ENCODE measurements at places on chromosomes 6 and 20. TPM values are rescaled to one million over a fixed set of nuclear protein-coding genes. Genes with fewer than 3 reads are reported as not detected.

Gene STMND1
- total RNA-seq = not detected

Gene TMEM244
- not detected for total RNA-seq

Gene PIGU
- total RNA-seq = 31.7 TPM

Gene LYRM2
- 21.8 TPM for total RNA-seq

Gene PGBD1
- total RNA-seq = 7.5 TPM

Gene ENPP5
- 10.8 TPM for total RNA-seq

Gene ARG1
- total RNA-seq = 0.53 TPM

Gene BLTP3A
- total RNA-seq = 18.7 TPM

GRCh38 chr6:13678255-13678983 lies 33.2 kb downstream of the RANBP9 start:
- DNase-seq = no peak

DNA sequence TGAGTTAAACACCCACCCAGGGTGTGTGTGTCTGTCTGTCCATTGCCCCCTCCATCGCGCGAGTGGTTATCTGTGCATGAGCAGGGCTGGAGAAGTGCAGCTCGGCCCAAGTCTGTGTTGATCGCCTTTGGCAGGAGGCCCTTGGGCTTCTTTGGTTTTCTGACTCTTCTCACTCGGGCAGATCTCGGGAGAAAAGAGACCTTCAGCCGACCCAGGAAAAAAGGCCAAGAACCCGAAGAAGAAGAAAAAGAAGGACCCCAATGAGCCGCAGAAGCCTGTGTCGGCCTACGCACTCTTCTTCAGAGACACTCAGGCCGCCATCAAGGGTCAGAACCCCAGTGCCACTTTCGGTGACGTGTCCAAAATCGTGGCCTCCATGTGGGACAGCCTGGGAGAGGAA lies 132.9 kb downstream of the JPH2 start:
- DNase-seq = no peak

DNA sequence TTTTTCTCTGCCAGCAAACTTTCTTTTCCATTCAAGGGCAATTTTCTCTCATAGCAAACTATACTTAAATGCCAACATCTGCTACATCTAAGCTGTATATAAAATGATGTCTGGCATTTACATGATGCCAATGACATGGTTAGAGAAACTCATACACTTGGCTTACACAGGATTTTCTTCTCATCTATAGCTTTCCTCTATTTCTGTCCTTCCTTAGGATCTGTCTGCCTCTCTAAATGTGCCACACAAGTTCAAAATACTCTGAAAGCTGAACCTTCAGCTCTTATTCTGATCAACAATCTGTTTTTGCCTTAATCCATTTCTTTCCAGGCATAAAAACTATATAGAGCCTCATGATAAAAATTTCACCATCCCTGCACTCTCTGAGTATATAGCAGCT lies 290.9 kb upstream of the RNF217 start:
- no peak for DNase-seq

- no peak for DNase-seq
Observed at GRCh38 chr6:156848123-156848522, 70.9 kb downstream of the ARID1B start.

GRCh38 chr20:44494266-44494665 lies 18.6 kb downstream of the TTPAL start:
- DNase-seq = no peak

GRCh38 chr6:144392536-144392935 lies 107.4 kb downstream of the UTRN start:
- DNase-seq = no peak

GRCh38 chr6:113147544-113147943 lies 709.6 kb upstream of the MARCKS start:
- no peak for DNase-seq

DNA sequence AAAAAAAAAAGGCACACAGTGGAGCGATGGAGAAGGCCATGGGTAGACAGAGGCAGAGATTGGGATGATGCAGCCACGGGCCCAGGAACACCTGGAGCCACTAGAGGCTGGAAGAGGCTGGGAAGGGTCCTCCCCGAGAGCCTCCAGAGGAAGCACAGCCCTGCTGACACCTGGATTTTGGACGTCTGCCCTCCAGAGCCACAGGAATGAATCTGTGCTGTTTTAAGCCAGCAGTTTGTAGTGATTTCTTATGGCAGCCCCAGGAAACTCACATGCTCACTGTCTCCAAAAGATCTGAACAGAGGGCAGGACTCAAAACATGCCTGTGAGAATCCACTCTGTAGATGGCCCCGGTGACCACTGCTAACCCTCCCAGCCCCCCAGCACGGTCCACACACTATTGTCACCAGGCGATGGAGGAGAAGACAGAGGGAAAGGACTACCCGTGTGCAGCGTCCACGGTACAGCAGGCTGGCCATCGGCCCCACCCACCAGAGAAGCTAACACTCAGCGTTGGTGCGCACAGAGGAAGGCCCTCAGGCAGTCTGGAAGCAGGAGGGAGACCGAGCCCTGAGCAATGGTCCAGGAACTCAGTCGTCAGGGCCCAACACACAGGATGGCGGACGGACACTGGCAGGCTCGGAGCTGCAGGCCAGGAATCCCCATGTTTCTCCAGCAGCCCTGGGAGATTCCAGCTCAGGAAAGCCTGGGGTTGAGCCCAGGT lies 99.7 kb downstream of the BMP7 start:
- no peak for DNase-seq

GRCh38 chr6:146962329-146962728 lies 241.9 kb upstream of the STXBP5 start:
- no peak for DNase-seq

DNA sequence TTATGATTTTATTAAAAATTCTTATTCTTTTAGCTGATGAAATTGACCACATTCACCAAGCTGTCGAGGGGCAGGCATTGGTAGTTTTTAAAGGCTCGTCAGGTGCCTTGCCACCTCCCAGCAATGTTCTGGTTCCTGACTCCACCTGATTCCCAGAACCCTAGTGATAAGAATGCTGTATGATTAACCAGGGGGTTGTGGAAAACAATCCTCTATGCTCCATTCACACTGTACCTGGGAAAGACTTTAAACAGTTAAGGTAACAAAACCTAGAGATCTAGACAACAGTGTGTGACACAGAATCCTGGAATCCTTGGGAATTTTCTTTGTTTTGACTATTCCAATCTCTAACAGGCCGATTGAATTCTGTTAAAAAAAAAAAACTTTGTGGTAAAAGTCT lies 165.7 kb upstream of the OLIG3 start:
- DNase-seq = no peak

GRCh38 chr6:149055195-149055899 lies 262.2 kb upstream of the TAB2 start:
- DNase-seq = no peak

DNA sequence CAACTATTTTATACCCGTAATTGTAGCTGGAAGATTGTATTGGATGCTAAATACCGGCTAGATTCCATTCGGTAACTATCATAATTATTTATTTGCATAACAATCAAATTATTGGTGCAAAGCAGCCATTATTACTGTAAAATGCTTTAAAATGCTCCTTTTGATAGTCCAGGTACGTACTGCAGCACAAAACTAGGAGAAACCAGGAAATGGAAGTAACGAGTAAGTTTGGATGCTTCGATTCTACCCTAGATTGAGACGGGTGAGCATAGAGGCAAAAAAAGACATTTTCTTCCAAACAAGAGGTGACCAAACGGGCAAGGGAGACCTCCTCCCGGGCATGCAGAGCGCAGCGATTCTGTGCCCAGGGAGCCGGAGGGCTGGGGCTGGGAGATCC lies 469 bp upstream of the XRN2 start:
- no peak for DNase-seq

- DNase-seq = no peak
Observed at GRCh38 chr6:128097009-128097408, 196.2 kb upstream of the THEMIS start.

DNA sequence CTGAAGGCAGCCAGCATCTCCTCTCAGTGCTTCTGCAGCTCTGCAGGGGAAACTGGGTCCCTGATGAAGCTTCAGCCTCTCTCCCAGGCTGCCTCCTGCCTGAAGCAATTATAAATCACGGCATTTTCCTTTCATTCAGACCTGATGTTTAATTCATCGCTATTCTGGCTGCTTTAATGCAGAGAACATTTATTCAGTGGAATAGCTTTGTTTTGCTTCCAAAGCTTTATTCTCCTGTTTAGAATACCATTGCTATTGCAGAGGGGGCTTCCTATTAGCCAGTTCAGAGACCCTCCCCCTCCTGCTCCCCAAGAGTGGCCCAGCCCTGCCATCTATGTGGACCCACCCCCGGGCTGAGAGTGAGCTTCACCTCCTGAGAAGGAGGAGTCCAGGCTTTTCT lies 255.6 kb downstream of the LRFN2 start:
- DNase-seq = no peak

- DNase-seq = no peak
Observed at GRCh38 chr20:46302106-46302505, 6.2 kb downstream of the CDH22 start.

DNA sequence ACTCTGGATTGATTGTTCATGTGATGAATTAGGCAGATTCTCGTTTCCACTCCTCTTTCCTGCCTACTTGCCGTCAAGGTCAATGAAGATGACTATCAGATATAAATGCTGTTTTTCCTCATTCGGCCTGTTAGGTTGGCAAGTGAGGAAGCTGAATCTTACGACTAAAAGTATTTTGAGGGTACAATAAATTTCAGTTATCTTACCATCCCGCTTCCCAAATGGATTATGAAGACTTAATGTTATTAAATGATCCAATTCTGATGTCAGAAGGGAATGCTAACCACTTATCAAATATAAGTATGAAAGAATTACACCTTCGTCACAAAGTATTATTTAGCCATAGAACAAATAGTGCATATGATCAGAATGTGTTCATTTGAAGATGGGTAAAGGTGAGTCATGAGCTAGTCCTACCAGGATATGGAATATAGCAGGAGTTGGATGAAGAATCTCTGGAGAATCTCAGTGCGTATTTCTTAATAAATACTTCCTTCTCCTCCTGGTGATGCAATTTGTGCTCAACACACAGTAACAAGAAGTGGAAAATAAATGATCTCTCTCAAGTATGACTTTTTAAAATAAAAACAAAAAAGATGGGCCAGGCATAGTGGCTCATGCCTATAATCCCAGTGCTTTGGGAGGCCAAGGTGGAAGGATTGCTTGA lies 4.6 kb downstream of the GPLD1 start:
- DNase-seq = no peak

GRCh38 chr20:20037960-20038359 lies 14.3 kb downstream of the CRNKL1 start:
- no peak for DNase-seq

DNA sequence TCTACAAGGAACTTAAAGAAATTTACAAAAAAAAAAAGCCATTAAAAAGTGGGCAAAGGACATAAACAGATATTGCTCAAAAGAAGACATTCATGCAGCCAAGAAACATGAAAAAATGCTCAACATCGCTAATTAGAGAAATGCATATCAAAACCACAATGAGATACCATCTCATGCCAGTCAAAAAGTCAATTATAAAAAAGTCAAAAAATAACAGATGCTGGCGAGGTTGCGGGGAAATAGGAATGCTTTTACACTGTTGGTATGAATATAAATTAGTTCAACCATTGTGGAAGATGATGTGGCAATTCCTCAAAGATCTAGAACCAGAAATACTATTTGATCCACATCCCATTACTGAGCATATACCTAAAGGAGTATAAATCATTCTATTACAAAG lies 411.9 kb upstream of the MARCKS start:
- DNase-seq = no peak

GRCh38 chr20:60046436-60046835 lies 88.2 kb downstream of the CDH26 start:
- DNase-seq = no peak

DNA sequence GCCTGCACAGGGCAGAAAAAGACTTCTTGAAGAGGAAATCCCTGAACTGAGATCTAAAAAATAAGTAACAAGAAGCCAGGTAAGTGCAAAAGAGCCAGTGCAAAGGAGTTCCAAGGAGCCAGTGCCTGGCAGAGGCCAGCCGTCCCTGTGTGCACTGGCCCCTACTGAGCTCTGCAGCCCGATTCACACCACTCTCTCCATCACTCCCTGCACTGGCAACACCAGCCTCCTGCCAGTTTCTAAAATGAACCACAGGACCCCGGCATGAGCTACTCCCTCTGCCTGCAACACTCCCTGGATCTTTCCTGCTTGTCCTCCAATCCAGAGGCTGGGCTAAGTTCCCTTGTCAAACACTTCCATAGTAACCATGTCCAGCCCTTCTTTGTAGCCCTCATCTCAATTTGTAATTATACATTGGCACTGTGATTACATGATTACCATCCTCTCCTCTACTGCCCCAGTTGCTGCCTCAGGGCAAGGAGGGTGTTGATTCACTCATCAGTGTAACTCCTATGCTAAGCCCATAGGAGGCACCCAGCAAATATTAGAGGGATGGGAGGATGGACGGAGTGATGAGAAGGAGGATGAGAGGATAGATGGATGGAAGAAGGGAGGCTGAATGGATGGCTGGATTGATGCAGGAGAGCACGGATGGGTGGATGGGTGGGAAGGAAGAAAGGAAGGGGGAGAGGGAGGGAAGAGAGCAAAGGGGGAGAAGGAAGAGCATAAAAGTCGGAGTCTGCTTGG lies 49.3 kb downstream of the SIRPA start:
- no peak for DNase-seq

DNA sequence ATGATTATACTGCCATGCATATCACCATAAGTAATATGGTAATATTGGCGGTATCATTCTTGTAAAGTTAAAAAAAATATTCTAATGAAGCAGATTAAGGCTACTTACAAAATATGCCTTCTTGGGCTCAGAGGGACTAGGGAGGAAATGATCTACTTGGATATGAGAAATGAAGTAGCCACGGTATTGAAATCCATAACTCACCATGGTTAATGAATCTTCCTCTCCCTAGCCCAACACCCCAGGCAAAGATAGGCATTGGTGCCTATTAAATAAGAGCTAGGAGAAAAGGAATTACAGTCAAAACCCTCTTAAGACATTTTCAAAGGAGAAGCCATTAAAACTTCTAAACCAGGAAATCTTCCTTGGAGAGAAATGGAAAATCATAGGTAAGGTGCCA lies 280.5 kb downstream of the TFAP2B start:
- DNase-seq = no peak

GRCh38 chr6:87702589-87702945 lies 534 bp upstream of the AKIRIN2 start:
- no peak for DNase-seq

DNA sequence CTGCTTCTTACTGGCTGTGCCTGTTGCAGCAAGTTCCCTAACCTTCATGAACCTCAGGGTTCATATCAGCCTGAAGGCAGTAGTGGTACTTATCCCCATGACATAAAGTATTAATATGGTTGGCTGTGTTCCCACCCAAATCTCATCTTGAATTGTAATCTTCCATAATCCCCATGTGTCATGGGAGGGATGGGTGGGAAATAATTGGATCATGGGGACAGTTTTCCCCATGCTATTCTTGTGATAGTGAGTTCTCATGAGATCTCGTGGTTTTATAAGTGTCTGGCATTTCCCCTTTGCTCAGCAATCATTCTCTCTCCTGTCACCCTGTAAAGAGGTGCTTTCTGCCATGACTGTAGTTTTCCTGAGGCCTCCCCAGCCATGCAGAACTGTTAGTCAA lies 61.8 kb downstream of the FAM229B start:
- DNase-seq = no peak

GRCh38 chr20:53658973-53659372 lies 65.3 kb upstream of the ZNF217 start:
- no peak for DNase-seq

Measured in WTC11 (cell line).